ENCODE measurements at places on chromosomes 7 and 10. TPM values are rescaled to one million over a fixed set of nuclear protein-coding genes. Genes with fewer than 3 reads are reported as not detected.

GRCh38 chr7:125568799-125569198 is 639.2 kb upstream of the POT1 start:
- H3K27me3 ChIP-seq = peaks cover 6% of the 10 kb centered on the region
- H3K36me3 ChIP-seq = no peaks in the 10 kb centered on the region
- H3K4me1 ChIP-seq = no peaks in the 10 kb centered on the region

- no peak overlapping the region for H3K4me3 ChIP-seq
- peaks cover 23% of the 10 kb centered on the region for H3K27me3 ChIP-seq
- H3K4me1 ChIP-seq = peaks cover 11% of the 10 kb centered on the region
- H3K27ac ChIP-seq = no peak overlapping the region
- no peaks in the 10 kb centered on the region for H3K36me3 ChIP-seq
Measured at GRCh38 chr10:96288151-96288621, 16.0 kb upstream of the DNTT start.

DNA sequence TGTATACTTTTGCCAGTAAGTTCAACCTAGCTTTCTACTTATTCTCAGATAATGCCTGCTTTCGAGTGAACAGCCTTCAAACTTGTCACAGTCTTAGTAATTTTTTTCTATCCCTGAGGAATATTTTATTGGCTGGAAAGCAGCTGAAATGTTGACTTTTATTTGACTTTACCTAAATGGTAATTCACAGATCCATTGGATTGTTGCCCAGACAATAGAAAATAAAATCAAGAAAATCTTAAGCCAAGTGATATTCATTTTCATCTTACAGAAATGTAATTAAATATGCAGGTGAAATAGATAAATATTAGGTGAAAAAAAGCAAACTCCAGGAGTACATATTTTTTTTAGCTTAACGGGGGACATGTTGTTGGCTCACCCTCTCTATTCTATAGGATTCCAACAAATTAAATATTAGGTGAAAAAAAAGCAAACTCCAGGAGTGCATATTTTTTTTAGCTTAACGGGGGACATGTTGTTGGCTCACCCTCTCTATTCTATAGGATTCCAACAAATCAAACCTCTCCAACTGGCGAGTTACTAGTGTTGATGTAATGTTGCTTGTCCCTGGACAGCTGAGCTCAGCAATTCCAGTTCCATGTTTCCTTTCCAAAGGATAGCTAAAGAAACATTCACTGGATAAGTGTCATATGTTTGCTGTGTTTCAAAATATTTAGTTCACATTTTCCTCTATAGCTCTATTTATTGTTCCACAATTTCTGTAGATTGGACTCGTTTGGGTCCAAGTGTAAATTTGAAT is 4.2 kb downstream of the TMEM26 start:
- H3K27ac ChIP-seq = no peak overlapping the region
- H3K27me3 ChIP-seq = peaks cover 4% of the 10 kb centered on the region
- no peak overlapping the region for H3K4me3 ChIP-seq
- peaks cover 24% of the 10 kb centered on the region for H3K4me1 ChIP-seq

- no peak overlapping the region for H3K4me3 ChIP-seq
- H3K27ac ChIP-seq = no peak overlapping the region
- H3K27me3 ChIP-seq = peaks cover 8% of the 10 kb centered on the region
Measured at GRCh38 chr10:95935429-95935828, 27.7 kb downstream of the CC2D2B start.

DNA sequence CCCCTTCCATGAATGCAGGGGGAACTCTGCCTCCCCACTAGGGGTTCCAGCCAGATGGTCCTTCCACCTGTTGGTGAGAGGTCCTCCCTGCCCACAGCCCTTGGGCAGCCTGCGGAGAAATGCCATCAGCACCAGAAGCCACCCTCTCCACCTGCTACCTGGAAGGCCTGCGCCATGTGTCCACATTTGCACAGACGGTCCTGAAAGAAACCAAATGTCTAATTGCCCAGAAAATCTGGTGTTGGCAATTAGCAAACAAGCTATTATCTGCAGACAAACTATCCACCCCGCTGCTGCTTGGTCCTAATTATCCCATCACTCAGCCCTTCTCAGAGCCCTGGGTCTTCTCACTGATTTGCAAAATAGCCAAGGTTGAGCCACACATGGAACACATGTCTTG is 32.3 kb downstream of the HSPA12A start:
- no peak for DNase-seq
- H3K4me3 ChIP-seq = no peak overlapping the region

GRCh38 chr10:102240467-102241031 is 763 bp downstream of the PITX3 start:
- no peak for DNase-seq
- peak overlapping the region; percentile 80 for H3K4me3 ChIP-seq
- no peak overlapping the region for H3K27ac ChIP-seq
- H3K27me3 ChIP-seq = peaks cover 27% of the 10 kb centered on the region
- peaks cover 24% of the 10 kb centered on the region for H3K4me1 ChIP-seq
- H3K36me3 ChIP-seq = no peaks in the 10 kb centered on the region

- peaks cover 14% of the 10 kb centered on the region for H3K4me1 ChIP-seq
- no peak for DNase-seq
- no peak overlapping the region for H3K4me3 ChIP-seq
- no peak overlapping the region for H3K27ac ChIP-seq
- no peaks in the 10 kb centered on the region for H3K36me3 ChIP-seq
- peaks cover 5% of the 10 kb centered on the region for H3K27me3 ChIP-seq
Measured at GRCh38 chr10:49134327-49134726, 506 bp upstream of the FAM170B start.

DNA sequence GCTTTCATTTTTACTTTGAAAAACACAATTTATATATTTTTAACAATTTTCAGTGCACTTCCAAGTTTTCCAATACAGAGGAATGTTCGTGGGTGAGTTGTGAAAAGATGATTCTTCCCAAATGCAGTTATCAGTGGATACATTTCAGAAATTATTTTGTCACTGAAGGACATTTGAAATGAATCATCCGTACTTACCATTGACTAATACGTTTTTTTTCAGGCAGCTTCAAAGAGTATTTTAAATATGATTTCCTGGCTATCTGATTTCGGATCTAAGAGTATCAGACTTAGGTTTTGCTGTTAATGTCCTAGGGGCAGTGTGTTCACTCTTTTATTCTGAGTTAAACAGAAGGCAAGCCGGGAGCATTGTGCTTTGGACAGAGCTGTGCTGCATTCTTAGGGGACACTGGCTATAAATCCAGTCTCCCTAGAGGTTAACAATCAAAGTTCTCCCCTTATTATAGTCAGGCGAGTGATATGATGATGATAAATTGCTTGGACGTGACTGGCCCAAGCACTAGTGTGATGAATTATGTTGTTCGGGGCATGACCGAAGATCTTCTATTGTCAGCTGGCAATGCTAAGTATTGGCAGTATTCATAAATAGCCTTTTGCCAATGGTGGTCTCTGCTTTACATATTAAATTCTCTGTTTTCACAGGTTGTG is 4.5 kb downstream of the PTER start:
- no peak for DNase-seq
- H3K27ac ChIP-seq = peak overlapping the region; percentile 69
- no peaks in the 10 kb centered on the region for H3K27me3 ChIP-seq
- no peak overlapping the region for H3K4me3 ChIP-seq
- peaks cover 39% of the 10 kb centered on the region for H3K4me1 ChIP-seq

GRCh38 chr10:77264107-77264506 is 373.5 kb downstream of the KCNMA1 start:
- H3K36me3 ChIP-seq = no peaks in the 10 kb centered on the region
- peaks cover 14% of the 10 kb centered on the region for H3K4me1 ChIP-seq
- no peak for DNase-seq
- H3K27me3 ChIP-seq = no peaks in the 10 kb centered on the region
- no peak overlapping the region for H3K27ac ChIP-seq
- no peak overlapping the region for H3K4me3 ChIP-seq

GRCh38 chr10:20207653-20208052 is 391.4 kb downstream of the PLXDC2 start:
- H3K4me1 ChIP-seq = no peaks in the 10 kb centered on the region
- H3K27me3 ChIP-seq = no peaks in the 10 kb centered on the region
- H3K27ac ChIP-seq = no peak overlapping the region

DNA sequence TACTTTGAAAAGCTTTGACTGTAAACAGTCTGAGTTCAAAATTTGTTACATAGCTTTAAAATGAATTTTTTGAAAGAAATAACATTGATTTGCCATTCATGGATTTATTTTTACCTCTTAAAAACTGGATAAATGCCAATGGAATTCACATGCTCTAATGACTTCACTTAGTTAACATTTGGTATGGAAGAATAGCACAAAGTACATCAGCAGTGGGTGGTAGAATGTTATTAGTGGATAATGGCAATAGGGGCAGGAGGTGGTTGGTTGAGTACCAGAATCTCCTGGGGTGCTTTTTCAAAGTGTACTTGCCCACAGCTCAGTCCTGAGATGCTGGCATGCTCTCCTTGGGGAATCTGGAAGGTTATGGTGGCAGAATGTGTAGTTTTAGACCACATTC is 4.7 kb downstream of the PPP1R9A start:
- no peak overlapping the region for H3K4me3 ChIP-seq
- peaks cover 2% of the 10 kb centered on the region for H3K27me3 ChIP-seq
- H3K4me1 ChIP-seq = peaks cover 20% of the 10 kb centered on the region

PCGF5 gene
- 35.0 TPM for total RNA-seq

GJD4 gene
- not detected for total RNA-seq

SERPINE1 gene
- 794 TPM for total RNA-seq

HHEX gene
- 0.92 TPM for total RNA-seq

DDX50 gene
- total RNA-seq = 37.9 TPM

All from chondrocyte (in vitro differentiated cells).